Right renal cortex interstitium (tissue), 3 donors: ENCODE measurements at places on chromosomes 3 and 15. TPM values are rescaled to one million over a fixed set of nuclear protein-coding genes. Genes with fewer than 3 reads are reported as not detected.

The CASR gene
- 21.2 TPM for polyA plus RNA-seq

The ZNF774 gene
- polyA plus RNA-seq = 4.1 TPM

The GPR27 gene
- polyA plus RNA-seq = 8.1 TPM

The APOD gene
- polyA plus RNA-seq = 11.7 TPM

The CNBP gene
- polyA plus RNA-seq = 471 TPM

The C3orf22 gene
- polyA plus RNA-seq = 0.10 TPM

The SMCO1 gene
- polyA plus RNA-seq = not detected

The ZNF385D gene
- 18.8 TPM for polyA plus RNA-seq

The CDC25A gene
- polyA plus RNA-seq = 10.5 TPM

The IP6K1 gene
- 52.5 TPM for polyA plus RNA-seq

The ITGA11 gene
- 2.0 TPM for polyA plus RNA-seq

The CELSR3 gene
- 0.76 TPM for polyA plus RNA-seq

The STOML1 gene
- polyA plus RNA-seq = 10.5 TPM

The STAB1 gene
- 34.8 TPM for polyA plus RNA-seq

The CLSTN2 gene
- 1.5 TPM for polyA plus RNA-seq

The CD86 gene
- 2.5 TPM for polyA plus RNA-seq

The SERPINI2 gene
- 0.86 TPM for polyA plus RNA-seq

The NRROS gene
- polyA plus RNA-seq = 3.8 TPM

The KLF15 gene
- 10.0 TPM for polyA plus RNA-seq

The KY gene
- polyA plus RNA-seq = 1.5 TPM

The PAQR5 gene
- 33.8 TPM for polyA plus RNA-seq

The PLS1 gene
- polyA plus RNA-seq = 29.5 TPM

The ANKRD34C gene
- 0.14 TPM for polyA plus RNA-seq

The C3orf85 gene
- polyA plus RNA-seq = 19.0 TPM

The USP13 gene
- polyA plus RNA-seq = 14.1 TPM

The DNASE1L3 gene
- 14.0 TPM for polyA plus RNA-seq

The PLAAT1 gene
- polyA plus RNA-seq = 3.8 TPM

The TM6SF1 gene
- 1.7 TPM for polyA plus RNA-seq

The CHRNA3 gene
- polyA plus RNA-seq = 1.3 TPM

The CIB1 gene
- 55.9 TPM for polyA plus RNA-seq

The PRSS50 gene
- polyA plus RNA-seq = 1.4 TPM

The CILP gene
- 2.8 TPM for polyA plus RNA-seq

The DGKG gene
- 0.78 TPM for polyA plus RNA-seq

The TNFAIP8L3 gene
- polyA plus RNA-seq = 2.1 TPM

The SENP8 gene
- 7.6 TPM for polyA plus RNA-seq

The UNC13C gene
- polyA plus RNA-seq = 8.2 TPM

The RBM6 gene
- polyA plus RNA-seq = 136 TPM

The ZBTB47 gene
- 14.5 TPM for polyA plus RNA-seq

The TMEM207 gene
- polyA plus RNA-seq = 21.4 TPM

The XYLB gene
- 8.8 TPM for polyA plus RNA-seq

The GOLGA8J gene
- 1.0 TPM for polyA plus RNA-seq

The GOLGA8N gene
- 14.1 TPM for polyA plus RNA-seq

The CPA3 gene
- 0.58 TPM for polyA plus RNA-seq

The GOLGA8T gene
- polyA plus RNA-seq = not detected

The FETUB gene
- 0.33 TPM for polyA plus RNA-seq

The KCNMB2 gene
- 26.9 TPM for polyA plus RNA-seq

The WDR5B gene
- 10.8 TPM for polyA plus RNA-seq

The MYD88 gene
- 28.8 TPM for polyA plus RNA-seq

The IQCH gene
- 10.1 TPM for polyA plus RNA-seq
